ENCODE measurements at places on chromosomes 4 and X. TPM values are rescaled to one million over a fixed set of nuclear protein-coding genes. Genes with fewer than 3 reads are reported as not detected.

DNA sequence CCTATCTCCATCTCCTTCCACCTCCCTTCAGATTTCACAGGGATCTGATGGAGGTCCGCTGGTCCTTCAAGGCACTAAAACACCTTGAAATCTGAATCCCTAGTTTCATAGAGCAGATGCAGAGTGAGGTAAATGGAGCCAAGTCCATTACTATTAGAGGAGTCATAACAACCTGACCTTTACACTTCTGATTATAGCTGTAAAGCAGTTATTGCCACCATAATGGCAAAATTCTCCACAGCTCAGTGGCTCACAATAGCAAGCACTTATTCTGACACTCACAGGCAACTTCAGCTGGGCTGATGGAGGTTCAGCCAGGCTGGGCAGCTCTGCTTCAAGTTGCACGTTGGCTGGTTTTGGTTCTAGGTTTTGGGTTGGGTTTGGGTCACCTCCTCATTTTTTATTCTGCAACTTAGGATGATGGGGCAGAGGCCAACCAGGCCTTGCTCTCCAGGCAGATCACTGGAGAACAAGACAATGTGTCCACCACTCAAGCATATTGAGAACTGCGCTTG, 51.4 kb upstream of the LRAT start:
- DNase-seq: no peak

DNA sequence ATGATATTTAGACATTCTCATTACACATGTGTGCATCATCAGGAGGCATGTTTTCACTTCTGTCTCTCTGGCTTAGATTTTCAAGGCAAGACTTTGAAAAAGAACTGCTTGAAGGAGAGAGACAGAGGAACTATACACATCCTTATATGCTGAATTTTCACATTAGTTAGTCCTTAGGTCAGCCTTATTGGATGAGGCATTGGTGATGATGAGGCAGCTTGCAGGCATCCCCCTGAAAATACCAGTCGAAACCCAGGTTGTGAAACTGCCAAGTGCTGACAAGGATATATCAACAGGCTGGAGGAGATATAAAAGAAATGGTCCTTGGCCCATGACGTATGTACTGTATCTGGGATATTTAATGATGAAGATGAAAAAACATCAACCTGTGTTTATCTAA, 297.2 kb upstream of the AADAT start:
- no peak for DNase-seq

GRCh38 chr4:21248331-21248730, 548.1 kb downstream of the PACRGL start:
- DNase-seq: no peak

FAM47E gene
- polyA plus RNA-seq: not detected

XAGE1A gene
- not detected for polyA plus RNA-seq
